ENCODE measurements at places on chromosomes 1 and 21.
A peak's percentile ranks its signal among the peaks of the same experiment; 100 is the strongest.

DNA sequence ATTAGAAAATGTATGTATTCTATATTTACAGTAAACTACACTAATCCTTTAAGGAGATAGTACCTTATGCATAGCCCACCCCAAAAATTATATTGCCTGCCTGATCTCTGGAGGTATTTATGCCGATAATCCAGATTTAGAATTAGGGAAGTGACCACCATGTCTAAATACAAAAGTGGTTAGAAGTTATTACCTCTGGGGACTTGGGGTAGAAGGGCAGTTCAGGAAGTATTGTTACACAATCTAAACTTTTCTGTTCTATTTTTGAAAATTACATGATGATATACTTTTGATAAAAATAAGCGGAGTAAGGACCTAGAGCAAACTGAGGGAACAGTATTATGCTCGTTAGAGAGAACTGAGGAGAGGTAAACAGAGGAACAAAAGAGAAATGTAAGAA, 90.5 kb upstream of the ZP4 start:
- DNase-seq: no peak

GRCh38 chr1:109613361-109614147, 5.9 kb downstream of the GNAT2 start:
- peak; percentile 48 for DNase-seq

DNA sequence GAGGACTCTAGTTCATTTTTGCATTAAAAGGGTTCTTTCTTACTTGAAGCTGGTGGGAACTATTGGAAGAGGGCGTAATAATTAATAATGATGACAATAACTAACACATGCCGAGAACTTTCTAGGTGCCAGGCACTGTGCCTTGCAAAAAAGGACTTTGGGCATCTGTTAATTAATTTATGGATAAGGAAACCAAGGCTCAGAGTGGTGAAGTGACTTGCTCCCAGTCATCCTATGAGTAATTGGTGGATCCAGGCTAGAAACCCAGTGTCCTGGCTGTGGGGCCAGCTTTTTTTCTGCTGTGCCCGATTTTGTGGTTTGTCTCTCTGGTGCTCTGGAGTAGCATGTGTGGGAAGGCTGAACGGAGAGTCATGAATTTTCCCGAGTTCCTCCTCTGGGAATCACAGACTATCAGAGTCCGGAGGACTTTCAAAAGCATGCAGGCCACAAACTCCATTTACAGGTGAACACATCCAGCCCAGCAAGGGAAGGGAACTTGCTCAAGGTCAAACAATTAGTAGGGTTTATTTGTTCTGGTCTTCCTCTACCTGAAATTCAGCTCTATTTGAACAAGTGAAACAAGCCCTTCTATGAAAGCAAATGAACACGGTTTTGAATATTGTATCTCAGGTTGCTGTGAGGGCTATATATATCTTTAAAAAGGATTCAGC, 23.4 kb downstream of the ROR1 start:
- DNase-seq: no peak

GRCh38 chr1:231322880-231323530, 14.6 kb downstream of the EXOC8 start:
- no peak for DNase-seq

DNA sequence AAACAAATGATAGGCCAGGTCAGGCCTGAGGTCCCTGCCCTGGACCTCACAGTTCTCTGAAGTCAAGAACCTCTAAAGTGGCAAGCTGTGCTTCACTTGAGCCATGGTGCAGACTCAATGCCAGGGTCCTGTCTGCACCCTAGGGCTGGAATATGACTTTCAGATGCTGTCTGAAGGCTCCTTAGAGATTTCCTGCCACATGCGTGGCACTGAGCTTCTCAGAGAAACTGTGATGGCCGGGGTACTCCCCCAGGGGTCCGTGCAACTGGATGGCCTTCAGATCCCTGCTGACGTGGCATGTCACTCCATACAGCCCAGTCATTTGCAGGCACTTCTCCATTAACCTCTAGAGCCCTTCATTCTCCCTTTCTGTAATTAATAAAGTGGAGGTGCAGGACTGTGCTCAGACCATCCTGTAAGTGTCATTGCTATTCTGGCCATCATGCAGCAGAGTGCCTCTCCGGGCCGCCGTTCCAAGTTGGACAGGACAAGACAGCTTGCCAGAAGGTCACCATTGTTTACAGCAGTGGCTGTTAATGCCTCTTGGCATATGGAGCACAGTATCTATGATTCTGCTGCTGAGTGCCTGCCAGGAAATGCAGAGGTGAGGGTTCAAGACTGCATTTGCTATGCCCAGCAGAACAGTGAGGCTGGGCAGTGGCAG, 205.1 kb upstream of the COA6 start:
- DNase-seq: no peak

DNA sequence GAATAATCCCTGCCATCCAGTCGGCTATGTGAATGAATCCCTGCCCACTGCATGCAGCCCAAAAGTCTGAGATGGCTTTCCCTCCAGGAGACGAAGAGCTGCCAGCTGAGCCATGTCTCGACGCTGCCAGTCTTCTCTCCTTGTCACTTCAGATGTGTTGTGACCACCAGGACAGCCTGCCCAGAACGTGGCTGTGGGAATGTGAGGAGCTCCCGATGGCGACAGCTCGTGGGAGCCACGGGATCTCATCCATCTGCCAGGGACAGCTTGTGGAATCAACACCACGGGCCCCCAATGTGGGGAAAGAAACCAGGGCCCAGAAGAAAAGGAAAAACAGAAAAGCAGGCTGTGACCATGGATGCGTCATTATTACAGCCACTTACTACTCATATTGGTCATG, 67.2 kb downstream of the NFASC start:
- DNase-seq: no peak

DNA sequence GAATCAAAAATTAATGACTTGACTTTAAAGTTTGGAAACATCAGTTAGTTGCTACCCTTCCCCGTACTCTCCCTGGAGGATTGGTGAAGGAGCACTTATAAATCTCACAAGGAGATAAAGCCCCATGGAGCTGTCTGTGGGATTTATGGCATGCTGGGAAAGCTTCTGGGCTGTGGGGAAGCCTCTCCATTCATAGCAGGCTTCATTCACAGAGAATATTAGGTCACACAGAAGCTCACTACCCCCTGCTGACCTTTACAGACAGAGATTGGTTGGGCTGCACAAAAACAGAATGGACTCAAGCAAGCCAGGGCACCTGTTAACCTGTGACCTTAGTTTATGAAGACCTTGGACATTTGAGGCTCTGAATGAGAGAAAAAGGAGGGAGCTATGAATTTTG, 32.1 kb downstream of the RGL1 start:
- DNase-seq: no peak

GRCh38 chr1:112589766-112590165, 29.2 kb downstream of the ST7L start:
- no peak for DNase-seq
